Occipital lobe (tissue), 3 donors: ENCODE measurements at places on chromosomes 11 and 22.

- DNase-seq, result no peak
These were observed 1.2 kb downstream of the CAPRIN1 start for GRCh38 chr11:34052608-34053160.

- DNase-seq, result no peak
These were observed 144.1 kb downstream of the CTTN start for GRCh38 chr11:70542406-70542805.

- DNase-seq, result no peak
These were observed 1.8 kb downstream of the BET1L start for GRCh38 chr11:205221-206001.

- no peak for DNase-seq
These were observed 10.8 kb upstream of the FBLN1 start for GRCh38 chr22:45491841-45492240.

GRCh38 chr22:46437671-46438440 lies 99.6 kb downstream of the CELSR1 start:
- DNase-seq, result no peak

DNA sequence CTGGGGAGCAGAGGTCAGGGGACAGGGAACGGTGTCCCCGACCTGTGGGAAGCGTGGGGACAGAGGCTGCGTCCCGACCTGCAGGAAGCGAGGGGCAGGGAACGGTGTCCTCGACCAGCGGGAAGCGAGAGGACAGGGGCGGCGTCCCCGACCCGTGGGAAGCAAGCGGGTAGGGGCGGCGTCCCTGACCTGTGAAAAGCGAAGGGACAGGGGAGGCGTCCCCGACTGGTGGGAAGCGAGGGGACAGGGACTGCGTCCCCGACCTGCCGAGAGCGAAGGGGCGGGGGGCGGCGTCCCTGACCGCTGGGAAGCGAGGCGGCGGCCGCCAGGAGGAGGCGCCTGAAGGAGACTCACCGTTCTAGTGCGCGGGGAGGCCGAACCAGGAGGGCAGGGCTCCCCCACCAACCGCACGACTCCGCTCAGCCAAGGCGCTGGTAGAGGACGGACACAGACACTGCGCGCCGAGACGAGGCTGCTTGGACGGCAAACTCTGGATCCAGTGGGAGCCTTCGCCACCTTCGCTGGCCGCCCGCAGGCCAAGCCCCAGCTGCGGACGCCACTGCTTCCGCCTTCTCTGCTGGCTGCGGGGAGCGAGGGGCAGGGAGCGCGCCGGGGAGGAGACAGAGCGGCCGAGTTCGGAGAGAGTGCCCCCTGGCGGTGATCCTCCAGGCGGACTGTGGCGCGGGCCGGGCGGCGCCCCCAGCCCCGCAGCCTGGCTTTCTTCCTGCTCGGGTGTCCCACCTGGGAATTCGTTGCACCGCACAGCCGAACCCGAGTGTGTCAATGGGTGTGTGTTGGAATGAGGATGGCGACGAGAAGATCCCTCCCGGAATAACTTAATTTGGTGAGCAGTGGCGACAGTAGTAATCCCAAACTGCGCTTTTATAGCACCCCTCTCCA lies at the start of gene TRAF6:
TSS of gene TRAF6 (minus strand) at position 579 of the 900 bp plus-strand sequence. CDS start 8,757 bp downstream, outside the sequence.
- peak; percentile 85 for DNase-seq

- DNase-seq, result no peak
These were observed 24.2 kb downstream of the RBX1 start for GRCh38 chr22:40975366-40975765.

GRCh38 chr22:50731811-50732624 lies 6.0 kb upstream of the ACR start:
- no peak for DNase-seq
